ENCODE measurements at places on chromosomes 7 and 10.

- DNase-seq: no peak
These were observed 452 bp upstream of the TMEM140 start for GRCh38 chr7:135147341-135147898.

GRCh38 chr7:27098578-27099451 lies 3.0 kb upstream of the HOXA1 start:
- no peak for DNase-seq

DNA sequence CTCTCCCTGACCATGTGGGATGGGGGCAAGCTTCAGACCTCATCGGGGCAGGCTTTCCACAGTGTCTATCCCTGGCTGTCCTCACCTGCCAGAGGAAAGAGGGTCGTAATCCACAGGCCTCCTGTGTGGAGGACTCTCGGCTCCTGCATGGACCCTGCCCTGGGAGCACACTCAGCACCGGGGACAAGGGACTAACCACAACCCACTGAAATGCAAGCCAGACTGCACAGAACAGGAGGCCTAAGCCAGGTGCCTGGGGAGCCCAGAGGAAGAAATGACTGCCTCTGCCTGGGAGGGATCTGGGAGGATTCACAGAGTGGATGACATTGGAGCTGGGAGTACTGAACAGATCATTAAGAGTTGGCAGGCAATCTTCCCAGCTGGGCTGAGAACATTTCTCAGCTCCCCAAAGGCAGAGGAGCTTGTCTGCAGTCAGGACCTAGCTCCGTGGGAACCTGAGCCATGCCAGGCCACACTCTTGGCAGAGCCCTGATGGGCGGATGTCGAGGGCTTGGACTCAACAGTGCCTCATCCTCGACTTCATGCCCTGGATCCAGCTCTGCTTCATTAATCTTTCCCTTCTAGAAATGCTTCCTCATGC lies 213.4 kb downstream of the USP6NL start:
- DNase-seq: no peak

DNA sequence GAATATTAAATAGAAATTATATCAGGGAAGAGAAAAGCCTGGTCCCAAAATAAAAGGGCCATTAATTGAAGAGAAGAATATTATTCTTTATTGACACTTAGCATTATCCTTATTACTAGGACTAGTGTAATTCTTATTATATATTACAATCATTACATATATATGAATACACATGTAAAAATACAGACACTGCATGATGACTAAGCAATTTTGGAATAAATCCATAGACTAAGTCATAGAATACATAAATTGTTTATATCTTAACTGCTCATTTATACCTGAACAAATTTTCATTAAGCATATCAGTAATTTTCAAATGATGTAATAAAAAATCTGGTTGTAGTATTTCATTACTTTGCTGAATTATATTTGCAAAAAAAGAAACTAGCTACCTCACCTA lies 29.7 kb upstream of the SLC13A1 start:
- DNase-seq: no peak

GRCh38 chr10:1644191-1644711 lies 93.1 kb downstream of the ADARB2 start:
- no peak for DNase-seq

DNA sequence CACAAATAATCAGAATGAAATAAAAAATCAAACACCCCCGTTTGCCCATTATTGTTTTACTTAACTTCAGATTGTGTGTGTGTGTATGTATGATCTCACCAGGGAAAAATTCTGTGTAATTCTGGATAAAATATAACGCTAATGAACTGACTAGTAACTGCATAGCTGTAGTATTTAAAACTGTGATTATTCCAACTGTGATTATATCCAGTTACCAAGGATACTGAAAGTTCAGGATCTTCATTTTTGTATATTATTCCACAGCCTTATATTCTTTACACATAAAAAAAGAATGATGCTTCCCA lies 2.9 kb downstream of the TWIST1 start:
- DNase-seq: no peak

DNA sequence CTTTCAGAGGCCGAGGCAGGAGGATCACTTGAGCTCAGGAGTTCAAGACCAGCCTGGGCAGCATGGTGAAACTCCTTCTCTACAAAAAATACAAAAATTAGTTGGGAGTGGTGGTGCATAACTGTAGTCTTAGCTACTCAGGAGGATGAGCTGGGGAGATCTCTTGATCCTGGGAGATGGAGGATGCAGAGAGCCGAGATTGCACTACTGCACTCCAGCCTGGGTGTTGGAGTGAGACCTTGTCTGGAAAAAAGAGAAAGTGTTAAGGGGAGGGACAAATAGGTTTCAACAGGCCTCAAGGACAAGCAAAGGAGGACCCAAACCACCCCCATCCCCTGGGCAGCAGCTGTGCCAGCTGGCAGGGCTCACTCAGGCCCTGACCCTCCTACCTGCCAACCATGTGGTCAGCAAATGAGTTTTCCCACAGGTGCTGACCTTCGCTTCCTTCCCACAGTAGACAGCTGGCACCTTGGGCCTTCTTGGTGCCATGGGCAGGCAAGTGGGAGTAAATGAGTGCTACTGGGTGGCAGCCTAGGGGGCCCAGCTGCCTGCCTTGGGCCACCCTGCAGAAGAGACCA lies 5.5 kb upstream of the PNLIPRP2 start:
- DNase-seq: no peak

DNA sequence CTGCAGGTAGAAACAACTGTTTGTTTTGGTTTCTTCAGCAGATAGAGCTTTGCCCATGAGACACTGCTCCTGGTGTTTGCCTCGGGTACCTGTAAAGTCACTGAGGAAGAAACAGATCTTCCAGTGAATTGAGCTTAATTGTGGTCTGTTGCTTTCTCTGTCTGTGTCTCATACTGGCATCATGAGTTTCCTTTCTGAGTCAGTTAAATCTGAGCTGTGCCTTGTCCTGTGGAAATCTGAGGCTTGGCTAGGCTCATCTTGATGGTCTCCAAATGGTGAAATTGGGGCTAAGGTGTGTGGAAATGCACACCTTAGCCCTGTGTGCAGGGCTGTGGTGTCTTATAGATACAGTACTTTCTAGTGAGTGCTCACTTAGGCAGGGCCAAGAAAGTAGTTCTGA lies 67.4 kb downstream of the GBF1 start:
- DNase-seq: no peak

- no peak for DNase-seq
These were observed 42.6 kb upstream of the C7orf33 start for GRCh38 chr7:148547951-148548350.

GRCh38 chr7:159209429-159209828 lies 64.8 kb upstream of the VIPR2 start:
- DNase-seq: no peak

DNA sequence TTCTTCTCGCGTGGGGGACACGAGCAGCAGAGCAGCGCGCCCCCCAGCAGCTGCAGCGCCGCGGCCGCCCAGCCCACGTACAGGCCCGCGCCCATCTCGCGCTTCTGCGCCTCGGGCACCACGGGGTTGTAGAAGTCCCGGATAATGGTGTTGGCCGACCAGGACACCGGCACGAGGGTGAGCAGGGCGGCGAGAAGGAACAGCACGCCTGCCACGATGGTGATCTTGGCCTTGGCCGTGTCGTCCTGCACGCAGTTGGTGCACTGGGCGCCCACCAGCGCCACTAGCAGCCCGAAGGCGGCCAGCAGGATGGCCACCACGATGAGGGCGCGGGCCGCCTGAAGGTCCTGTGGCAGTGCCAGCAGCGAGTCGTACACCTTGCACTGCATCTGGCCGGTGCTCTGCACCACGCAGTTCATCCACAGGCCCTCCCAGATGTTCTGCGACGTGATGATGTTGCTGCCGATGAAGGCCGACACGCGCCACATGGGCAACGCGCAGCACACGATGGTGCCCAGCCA lies 529 bp downstream of the CLDN3 start:
- no peak for DNase-seq

DNA sequence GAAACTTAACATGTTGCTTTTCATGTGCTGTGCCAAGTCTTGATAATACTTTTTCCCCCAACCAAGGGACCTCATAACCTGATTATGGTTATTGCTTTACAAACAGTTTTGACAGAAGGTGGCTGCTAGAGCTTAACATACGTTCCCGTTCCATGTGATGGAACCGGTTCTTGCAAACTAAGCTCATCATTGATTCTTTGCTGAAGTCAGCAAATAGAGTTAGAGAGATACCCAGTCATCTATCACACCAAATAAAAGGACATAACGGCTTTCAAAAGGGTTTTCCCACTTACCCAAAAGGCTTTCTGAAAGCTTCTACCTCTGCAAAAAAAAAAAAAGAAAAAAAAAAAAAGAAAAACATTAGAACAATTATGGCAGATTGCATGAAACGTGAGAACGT lies 230.3 kb upstream of the MDFIC start:
- no peak for DNase-seq

DNA sequence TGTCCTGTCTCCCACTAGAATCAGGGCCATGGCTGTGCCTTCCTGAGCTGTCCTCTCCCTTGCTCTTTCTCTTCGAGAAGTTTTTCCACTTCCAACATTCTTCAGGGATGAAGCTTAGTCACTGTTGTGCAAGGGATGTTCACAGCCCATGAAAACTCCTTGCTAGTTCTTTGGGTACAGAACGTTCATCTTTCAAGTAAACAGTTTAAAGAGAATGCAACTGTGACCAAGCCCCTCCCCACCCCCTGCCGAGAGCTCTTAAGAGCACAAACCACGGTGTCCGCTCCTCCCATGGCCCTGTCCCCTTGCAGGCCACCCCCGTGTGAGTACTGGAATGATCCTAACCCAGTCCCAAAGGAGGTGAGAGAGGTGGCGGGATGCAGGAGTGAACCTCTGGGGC lies 161.1 kb upstream of the RHEB start:
- DNase-seq: no peak

GRCh38 chr10:110504111-110504735 lies 6.5 kb downstream of the DUSP5 start:
- peak; percentile 24 for DNase-seq

GRCh38 chr10:3119796-3120459 lies 52.6 kb downstream of the PFKP start:
- DNase-seq: no peak

GRCh38 chr10:105210546-105210945 lies 569.5 kb downstream of the SORCS3 start:
- DNase-seq: no peak

GRCh38 chr7:14807507-14807906 lies 95.0 kb downstream of the DGKB start:
- no peak for DNase-seq

DNA sequence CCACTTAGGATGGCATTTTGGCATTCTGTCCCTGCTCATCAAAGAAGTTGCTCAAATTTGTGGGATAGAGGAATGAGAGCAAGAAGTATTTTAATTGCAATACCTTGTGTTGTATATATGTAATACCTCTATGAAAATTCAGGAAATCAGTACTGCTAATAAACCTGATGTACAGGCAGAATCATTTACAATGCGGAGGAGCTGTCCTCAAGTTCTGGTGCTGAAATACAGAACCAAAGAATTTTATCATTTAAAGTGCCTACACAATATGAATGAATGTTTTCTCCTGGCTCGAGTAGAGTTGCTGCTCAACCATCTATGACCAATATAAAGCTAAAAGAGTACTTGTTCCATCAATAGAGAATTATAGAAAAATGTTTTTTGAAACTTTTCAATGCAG lies 305.8 kb downstream of the PLXNA4 start:
- no peak for DNase-seq

DNA sequence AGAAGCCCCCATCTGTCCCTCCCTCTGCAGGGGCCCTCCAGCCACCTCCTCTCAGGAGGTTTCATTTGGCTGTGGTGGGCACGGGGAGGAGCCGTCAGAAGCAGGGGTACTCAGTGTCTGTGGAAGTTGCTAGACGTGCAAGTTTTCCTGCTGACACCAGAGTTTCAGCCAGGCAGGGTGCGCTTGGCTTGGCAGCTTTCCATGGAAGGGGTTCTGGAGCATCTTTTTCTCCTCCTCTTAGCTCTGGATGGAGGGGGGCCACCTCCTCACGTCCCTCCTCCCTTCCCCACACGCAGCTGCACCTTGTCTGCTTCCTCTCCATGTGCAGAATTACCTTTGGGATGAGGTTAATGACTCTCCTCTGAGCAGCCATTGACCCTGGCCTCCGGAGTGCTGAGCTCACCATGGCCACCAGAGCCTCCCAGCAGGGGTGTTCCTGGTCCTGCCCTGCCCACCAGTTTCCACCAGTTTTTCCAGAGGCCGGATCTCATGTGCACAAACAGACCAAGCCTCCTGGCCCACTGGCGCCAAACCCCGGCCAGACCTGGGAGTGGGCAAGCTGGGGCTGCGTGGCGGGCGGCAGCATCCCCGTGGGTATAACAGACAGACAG lies 579.8 kb upstream of the FOXK1 start:
- no peak for DNase-seq

- no peak for DNase-seq
These were observed 127.0 kb downstream of the CDH23 start for GRCh38 chr10:71523756-71524155.

DNA sequence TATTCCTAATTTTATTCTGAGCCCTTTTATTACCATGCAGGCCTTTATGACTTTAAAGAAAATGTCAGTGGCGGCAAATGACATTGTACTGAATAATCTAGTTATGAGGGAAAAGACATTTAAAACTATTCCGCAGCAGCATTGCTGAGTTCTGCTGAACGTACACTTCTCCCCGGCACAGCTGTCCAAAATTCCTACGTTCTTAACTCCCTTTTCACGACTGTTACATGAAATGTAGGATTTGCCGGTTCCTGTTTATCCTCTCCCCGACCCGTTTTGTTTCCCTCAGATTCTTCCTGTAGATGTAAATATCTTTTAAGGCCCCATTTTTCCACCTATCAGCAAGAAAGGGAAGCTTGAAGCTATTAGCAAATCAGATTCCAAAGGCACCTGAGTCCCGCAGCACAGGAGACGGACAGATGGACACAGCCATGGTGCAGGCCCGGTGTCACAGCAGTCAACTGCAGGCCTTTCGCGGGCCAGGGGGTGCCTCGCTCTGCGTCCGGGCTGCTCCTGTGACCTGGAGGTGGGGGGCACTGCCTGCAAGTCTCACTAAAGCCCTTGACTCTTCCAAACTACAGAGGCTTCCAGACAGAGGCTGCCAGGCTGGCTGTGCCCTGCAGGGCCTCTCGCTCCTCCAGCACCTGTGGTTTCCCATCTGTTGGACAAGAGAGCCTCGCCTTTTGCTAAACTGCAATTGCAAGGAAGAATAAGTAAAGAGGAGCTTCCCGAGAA lies 485.0 kb upstream of the MGMT start:
- no peak for DNase-seq

GRCh38 chr10:3773460-3774017 lies 11.5 kb downstream of the KLF6 start:
- DNase-seq: no peak

- DNase-seq: no peak
These were observed 31.7 kb downstream of the PSPH start for GRCh38 chr7:56019501-56019900.

Measured in activated CD4-positive, alpha-beta T cell treated with anti-CD3 and anti-CD28 coated beads for 1 hour (primary cell).